ENCODE measurements at places on chromosomes 3 and 15.

GRCh38 chr3:13880811-13881156, 913 bp upstream of the WNT7A start:
- no peak for DNase-seq

DNA sequence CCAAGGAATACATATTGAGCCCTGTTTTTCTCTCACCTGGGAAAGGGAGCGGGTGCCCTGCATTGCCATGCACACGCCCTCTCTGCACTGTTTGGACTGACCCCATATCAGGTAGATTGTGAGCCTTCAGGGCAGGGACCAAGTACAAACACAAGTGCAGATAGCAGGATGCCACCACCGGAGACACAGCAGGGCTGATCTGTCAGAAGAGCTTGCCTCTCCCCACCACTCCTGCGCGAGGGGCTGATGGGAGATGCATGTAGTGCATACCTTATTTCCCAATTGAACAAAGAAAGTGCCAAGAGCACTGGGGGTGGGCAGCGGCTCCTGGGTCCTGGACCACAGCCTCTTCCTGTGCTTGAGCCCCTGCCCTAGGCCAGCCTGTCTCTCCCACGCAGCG, 9.0 kb upstream of the SLCO2A1 start:
- DNase-seq: no peak

DNA sequence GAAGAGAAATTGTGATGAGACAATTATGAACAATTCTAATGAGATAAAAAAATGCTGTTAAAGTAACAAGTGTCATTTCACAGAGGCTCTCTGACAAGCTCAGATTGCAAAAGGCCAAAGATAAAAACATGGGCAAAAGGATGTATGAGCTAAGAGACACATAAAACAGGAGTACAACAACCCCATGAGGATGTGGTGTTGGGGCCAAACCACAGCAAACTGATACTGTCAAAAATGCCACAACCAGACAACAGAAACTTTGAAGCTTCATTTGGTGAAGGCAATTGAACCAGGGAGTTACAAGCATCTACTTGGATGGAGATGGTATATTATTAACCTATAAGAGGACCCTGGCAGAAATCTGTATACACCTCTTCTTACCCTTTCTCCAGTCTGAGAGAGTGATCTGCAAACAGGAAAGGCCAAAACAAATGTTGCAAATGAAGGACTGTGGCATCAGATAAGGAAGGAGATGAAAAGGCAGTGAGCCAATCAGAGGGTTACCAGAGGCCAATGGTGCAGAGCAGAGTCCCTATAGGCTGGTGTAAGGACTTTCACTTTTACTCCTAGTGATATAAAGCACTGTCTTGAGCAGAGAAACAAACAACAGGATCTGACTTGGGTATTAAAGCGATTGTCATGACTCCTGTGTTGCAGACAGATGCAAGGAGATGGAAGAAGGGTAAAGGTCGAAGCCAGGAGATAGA, 659.0 kb downstream of the NTRK3 start:
- no peak for DNase-seq

GRCh38 chr3:60250206-60250605, 1001.0 kb downstream of the FHIT start:
- DNase-seq: no peak

DNA sequence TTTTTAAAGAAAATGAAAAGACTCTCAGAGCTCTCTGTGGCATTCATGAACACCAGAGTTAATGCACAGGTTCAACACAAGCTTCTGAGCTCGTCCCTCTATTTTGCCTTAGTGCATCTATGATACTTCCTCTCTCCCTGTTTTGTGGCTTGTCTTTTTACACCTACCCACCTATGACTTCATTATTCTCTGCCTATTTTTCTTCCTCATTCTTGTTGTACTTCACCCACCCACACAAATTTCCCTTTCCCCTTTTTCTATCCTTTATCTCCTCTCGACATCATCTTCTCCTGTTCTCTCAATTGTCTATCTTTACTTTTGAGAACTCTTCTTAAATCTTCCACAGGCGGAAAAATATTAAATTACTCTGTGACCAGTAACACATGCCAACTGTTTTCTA, 48.6 kb downstream of the OR5H15 start:
- no peak for DNase-seq

GRCh38 chr3:168066882-168067281, 28.8 kb downstream of the GOLIM4 start:
- no peak for DNase-seq

DNA sequence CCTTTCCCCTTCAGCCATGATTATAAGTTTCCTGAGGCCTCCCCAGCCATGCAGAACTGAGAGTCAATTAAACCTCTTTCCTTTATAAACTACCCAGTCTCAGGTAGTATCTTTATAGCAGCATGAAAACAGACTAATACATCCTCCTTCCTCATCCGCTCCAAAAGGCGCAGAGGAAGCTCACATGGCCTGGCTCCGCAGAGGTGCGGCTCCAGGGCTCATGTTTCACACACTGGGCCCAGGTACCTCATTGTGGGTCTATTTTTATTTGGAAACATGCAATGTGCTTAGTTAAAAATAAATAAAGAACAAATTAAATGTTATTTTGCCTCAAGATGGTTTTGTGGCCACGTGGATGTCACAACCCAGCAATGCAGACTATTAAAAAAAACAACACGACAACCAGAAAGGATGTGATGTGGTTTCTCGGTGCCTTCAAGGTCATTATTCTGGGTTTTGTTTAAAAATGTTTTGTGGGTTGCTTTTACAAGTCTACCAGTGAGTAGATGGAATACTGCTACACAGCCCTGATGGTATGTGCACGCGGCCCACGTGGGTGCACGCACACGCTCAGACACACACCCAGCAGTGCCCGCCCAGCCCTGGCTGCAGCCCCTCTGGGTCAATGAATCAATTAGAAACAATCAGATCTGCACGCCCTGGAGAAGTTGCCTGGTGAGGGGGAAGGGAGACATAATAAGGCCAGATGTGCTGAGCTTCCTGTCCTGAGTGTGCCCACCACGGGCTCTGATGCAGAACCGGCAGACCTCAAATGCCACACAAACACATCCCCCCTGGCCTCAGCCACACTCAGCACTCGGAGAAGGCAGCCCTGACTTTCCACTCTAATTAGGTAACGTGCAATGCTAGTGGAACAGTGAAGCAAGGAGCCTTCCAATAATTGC, 140.1 kb downstream of the ADAMTS17 start:
- DNase-seq: no peak
